ENCODE measurements at places on chromosomes 3 and 15.
A peak's percentile ranks its signal among the peaks of the same experiment; 100 is the strongest.

- peak; percentile 80 for DNase-seq
These were observed 30.0 kb downstream of the NBEAL2 start for GRCh38 chr3:47009225-47010110.

DNA sequence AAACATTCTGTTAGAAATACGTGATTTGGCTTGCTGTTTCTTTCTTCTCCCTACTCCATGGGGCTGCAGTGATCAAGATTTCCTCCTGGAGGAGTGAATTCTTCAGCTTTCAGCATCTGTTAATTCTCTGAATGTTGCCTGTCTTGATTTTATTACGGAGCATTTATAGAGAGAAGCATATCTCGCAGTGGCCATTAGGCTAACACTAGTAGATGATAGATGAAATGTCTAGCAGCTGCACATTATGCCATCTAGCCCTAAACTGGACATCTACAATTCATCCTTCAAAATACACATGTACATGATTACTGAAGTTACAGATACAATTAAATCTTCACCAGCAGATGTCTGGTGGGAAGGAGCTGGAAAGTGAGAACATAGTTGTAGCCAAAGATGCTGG is 769.8 kb upstream of the NECTIN3 start:
- no peak for DNase-seq

GRCh38 chr15:68330416-68330815 is 52.9 kb downstream of the FEM1B start:
- DNase-seq: no peak

GRCh38 chr15:69039516-69040225 is 25.2 kb downstream of the NOX5 start:
- DNase-seq: no peak

DNA sequence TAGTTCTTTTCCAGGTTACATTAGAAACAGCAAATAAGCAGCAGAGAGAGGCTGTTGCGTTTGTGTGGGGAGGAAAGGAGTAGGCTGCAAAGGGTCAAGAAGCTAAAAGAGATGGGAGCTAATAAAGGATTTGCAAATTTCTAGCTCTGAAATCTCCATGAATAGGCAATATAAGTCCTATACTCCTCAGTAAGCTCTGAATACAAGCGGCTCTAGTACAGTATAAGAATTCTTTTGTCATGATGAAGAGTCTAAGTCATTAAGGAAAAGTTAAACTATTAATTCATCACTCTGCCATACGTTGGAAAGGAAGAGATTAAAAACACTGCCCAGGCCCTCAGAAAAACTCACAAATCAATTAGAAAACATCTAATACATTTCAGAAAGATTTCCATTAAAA is 59.3 kb downstream of the CEP152 start:
- DNase-seq: no peak

GRCh38 chr3:14357463-14357862 is 44.9 kb upstream of the SLC6A6 start:
- no peak for DNase-seq

- DNase-seq: no peak
These were observed 102.6 kb upstream of the IL12A start for GRCh38 chr3:159886050-159886449.

DNA sequence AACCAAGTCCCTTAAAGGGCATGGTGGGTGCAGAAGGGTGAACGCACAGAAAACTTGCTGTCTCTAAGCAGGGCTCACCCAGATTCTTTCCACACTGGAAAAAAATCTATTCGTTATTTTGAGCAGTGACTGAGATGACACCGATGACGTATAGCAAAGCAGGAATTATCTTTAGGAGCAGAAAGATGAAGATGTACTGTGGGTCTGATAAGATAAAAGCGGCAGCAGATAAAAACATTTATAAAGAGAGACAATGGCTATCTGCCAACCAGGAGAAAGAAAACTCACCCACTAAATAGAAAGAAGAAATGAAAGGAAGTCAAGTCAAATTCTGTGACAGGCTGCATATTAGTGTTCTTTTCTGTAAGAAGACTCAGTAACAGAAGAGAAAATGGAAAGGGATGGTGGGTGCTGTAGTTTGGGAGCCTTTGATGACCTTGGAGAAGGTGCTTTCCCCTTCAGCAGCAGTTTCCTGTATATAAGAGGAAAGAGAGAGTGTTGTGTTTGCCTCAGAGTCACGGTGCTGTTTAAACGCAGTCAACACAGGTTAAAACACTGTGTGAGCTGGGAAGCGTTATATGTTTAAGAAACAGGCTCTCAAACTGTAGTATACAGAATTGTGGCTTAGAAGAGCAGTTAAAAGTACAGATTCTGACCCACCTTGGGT is 111.6 kb downstream of the AQP9 start:
- DNase-seq: no peak

- peak; percentile 5 for DNase-seq
These were observed 596.7 kb downstream of the FGF12 start for GRCh38 chr3:192130534-192131132.

DNA sequence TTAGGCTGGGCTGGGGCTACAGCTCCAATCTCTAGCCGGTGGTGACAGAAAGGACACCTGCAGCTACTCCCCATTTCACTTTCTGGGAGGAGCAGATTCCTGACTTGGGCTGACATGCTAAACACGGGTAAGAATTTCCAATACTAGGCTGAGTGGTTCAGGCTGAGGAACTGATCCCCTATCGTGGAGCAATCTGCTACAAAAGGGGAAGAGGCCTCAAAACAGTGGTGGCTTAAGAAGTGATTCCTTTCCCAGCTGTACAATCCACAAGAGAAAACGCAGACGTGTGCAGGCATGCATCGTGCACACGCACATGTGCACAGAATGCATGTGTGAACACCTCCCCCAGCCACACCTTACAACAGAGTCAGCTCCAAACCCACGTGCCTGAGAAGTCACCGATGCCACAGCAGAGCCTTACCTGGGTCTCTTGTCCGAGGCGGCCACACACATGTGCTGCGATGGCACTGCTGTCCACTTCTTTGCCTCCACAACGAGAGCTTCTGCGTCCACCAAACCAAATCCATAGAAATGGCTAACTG is 86.7 kb upstream of the SNRPA1 start:
- DNase-seq: no peak

- no peak for DNase-seq
These were observed 194.6 kb downstream of the FAM43A start for GRCh38 chr3:194879991-194880939.

DNA sequence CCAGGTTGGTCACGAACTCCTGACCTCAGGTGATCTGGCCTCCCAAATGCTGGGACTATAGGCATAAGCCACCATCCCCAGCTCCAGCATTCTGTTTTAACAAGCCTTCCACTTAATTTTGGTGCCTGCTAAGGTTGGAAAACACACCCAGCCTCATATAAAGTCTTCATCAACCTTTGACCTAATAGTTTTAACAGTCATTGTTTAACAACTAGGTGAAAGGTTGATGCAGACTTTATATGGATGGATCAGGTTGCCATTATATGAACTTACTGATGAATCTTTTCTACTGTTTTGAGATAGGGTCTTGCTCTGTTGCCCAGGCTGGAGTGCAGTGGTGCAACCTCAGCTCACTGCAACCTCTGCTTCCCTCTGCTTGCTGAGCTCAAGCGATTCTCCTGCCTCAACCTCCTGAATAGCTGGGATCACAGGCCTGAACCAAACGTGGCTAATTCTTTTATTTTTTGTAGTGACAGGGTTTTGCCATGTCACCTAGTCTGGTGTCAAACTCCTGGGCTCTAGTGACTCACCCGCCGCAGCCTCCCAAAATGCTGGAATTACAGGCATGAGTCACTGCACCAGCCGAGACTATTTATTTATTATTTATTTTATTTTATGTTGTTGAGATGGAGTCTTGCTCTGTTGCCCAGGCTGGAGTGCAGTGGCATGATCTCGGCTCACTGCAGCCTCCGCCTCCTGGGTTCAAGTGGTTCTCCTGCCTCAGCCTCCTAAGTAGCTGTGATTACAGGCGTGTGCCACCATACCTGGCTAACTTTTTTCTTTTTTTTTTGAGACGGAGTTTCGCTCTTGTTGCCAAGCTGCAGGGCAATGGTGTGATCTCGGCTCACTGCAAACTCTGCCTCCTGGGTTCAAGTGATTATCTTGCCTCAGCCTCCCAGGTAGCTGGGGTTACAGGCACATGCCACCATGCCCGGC is 3.1 kb upstream of the RPAP1 start:
- no peak for DNase-seq

DNA sequence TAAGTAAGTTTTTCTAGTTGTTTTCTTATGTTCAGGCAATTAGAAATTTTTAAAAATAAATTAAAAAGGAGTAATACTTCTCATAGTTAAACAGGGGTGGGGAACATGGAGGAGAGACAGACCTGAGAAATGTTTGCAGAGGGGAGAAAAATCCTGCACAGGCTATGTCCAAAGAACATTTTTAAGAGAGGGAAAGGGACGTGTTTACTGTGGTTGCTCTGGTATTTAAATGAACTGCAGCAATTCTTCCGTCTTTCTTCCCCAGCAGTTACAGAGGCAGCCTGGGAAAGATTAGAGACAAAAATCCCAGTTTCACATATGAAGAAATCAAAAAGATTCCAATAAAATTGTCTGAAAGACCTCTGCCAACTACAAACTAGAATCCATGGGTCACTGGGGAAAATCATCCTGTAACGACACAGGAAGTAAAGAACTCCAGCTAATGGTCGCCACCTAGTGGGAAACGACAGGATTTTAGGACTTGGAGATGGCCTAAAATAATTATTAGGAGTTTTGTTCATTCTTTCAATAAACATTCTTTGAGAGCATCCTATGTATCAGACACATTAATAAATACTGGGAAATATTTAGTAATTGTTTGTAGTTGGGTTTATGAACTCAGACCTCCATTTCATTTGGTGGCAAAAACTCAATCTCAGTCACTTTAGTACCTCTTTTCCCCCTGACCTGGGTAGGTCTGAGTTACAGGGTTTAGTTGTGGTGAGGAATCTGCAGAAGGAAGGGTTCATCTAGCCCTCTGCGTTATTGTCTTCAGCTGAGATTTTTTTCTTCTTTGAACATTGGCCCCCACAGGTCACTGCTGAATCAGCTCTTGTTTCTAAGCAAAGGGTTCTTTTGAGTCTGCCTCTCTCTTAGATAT is 69.9 kb upstream of the GOLIM4 start:
- DNase-seq: peak; percentile 47

DNA sequence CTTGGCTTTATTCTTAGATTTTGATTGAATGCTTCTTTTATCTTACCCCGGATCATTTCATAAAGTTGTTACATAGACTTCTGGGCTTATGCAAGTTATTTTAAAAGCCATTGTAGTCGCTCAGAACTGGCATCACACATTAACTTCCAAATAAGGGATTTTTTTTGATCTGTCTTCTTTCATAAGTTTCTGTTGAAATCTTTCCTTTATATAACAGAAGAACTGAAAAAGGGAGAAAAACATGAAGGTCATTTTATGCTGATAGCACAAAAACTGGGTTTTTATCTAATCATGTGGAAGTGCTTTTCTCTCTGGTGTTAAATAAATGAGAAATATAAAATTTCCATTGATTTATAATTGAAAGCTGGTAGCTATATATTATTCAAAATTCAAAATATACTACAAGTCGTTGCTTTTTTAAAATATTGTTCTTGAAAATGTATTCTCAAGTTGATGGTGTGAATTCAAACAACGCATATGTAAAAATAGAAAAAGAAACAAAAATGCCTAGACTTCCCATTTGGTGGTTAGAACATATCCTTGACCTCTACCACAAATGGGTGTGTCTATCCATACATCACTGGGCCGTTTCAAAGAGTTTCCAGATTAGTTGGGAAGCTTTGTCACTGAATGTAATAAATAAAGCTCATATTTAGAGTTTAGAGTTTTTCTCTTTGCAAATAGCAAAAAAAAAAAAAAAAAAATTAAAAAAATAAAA is 258.3 kb upstream of the ZPLD1 start:
- no peak for DNase-seq

DNA sequence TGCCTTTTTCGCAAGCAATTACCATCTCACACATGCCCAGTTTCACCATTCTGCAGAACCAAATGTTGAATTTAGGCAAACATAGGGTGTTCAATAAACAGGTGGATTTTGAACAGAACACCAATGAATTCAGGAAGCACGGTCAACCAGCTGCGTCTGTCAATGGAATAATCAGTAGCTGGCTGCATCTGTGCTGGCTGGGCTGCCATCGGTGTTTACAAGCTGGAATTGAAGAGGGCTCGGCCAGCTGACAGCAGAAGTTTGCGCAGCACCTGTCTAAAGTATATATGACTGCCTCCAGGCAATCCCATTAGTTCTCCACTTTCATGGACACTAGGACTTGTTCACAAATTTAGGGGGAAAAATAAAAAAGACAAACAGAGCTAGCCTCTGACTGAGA is 996.4 kb upstream of the CFAP20DC start:
- no peak for DNase-seq

- no peak for DNase-seq
These were observed 87.7 kb downstream of the DNASE1L3 start for GRCh38 chr3:58122936-58123700.

DNA sequence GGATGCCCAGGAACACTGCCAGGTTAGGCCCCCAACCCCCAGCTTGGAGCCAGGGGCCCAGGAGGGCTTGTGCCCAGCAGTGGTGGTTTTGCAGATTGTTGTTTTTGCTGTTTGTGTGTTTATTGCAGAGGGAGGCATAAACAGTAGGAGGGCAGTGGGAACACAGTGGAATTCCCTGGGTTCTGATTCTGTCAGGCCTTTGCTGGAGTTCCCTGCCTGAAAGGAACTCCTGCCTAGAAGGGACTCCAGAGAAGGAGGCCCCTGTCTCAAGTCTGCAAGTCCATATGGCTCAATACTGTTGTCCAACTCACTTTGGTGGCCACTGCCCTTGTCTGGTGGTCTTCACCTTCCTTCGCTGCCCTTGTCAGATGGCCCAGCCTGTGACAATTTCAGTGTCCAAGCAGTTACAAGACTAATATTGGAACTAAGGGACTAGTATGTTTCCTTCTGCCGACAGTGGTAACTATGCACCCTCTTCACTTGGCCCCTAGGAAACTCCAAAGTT is 47.4 kb upstream of the RAB6B start:
- DNase-seq: no peak

DNA sequence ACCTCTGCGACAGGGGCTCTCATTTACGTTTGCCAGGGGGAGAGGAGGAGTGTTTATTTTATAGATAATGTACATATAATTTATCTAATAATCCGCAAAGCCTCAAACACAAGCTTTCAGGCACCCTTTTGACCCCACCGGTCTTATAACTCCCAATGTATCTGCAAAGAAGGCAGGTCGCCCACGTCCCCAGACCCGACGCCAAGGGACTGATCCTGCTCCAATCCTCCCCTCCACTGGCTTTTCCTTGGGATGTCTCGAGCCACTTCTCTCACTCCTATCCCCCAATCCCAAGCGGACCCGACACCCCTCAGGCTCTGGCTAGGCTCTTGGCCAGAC is 452 bp downstream of the DCP1A start:
- DNase-seq: no peak

Measured in stimulated activated naive CD8-positive, alpha-beta T cell treated with anti-CD3 and anti-CD28 coated beads, Interleukin-15, Interleukin-2, amounts not matched to agents 100 U/mL and 50 U/mL, for 24 hours (primary cell).